ENCODE measurements at places on chromosomes 13 and 19.
A peak's percentile ranks its signal among the peaks of the same experiment; 100 is the strongest.

GRCh38 chr13:25112695-25113255 is 16.8 kb downstream of the PABPC3 start:
- DNase-seq, result no peak

DNA sequence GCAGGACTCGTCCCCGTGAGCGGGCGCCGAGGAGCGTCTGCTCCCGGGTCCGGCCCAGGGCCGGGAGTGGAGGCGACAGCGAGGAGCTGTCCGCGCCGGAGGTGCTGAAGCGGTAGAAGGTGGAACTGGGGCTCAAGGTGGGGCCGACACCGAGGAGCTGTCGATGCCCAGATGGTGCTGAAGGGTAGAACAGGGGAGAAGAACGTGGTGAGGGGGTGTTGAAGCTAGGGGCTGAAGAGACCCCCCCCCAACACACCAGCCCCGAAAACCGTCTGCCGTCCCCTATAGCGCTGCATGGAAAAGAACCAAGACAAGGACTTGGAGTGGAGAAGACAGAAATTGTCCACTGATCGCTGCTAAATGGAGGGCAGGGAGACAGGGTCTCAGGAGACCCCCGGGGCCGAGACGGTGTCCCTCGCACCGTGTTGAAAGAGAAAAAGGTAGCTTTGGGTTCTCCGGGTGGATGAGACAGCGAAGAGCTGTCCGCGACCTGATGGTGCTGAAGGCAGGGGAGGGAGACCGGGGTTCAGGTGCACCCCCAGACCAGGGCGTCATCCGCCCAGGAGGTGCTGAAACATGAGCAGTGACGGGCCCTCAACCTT is 7.1 kb upstream of the PDE4C start:
- DNase-seq, result peak; percentile 80

GRCh38 chr13:44620057-44620456 is 43.9 kb upstream of the TSC22D1 start:
- no peak for DNase-seq

DNA sequence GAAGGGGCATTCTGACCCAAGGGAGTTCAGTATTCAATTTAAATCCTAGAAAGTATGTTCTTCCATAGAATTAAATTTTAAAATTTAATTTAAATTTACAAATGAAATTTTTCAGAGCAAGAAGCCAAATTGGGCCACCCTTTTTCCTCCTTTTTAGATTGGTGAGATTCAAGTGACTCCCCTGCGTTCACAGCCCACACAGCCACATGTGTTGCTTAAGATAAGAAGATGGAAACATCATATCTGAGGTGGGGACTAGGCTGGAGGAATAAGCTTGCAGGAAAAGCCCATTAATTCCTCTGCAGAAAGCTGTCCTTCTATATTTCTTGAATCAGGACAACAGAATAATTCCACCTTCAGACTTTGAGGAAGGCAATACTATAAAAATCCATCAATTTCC is 392.7 kb upstream of the ZNF507 start:
- no peak for DNase-seq

DNA sequence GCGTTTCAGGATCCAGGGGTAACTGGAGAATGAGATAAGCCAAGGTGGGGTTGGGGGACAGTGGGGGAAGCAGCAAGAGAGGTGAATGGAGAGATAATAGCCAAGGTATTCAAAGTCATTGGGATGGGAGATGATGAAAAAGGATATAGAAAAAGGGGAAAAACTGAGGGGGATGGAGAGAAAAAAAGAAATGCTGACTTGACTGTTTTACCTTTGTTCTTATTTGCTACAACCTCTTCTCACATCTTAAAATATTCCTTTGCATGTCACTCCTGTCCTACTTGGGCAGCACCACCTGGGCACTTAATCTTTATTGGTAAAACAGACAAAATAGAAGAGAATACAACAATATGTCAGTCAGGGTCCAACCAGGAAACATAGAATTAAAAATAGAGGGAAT is 56.0 kb upstream of the FNDC3A start:
- DNase-seq, result no peak

- no peak for DNase-seq
Measured at GRCh38 chr13:40251343-40252032, 415.0 kb downstream of the FOXO1 start.

DNA sequence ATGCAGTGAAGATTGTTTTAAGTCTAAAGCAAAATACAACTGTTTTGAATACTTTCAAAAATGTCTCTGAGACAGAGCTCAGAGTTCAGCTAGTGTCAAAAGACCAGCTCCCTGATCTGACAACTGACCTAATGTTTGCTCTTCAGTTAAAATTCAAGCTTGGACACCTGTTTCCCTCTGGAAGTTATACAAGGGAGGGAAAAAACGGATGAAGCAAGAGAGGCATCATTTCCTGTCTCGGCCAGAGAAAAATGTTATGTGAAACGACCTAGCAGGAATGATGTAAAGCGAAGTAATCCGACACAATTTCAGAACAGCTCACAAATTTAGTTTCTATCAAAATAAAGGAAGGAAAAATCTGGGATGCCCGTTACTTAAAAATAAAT is 59.4 kb downstream of the ZAR1L start:
- no peak for DNase-seq

GRCh38 chr19:47661611-47662010 is 51.6 kb upstream of the EHD2 start:
- DNase-seq, result no peak

GRCh38 chr19:2977746-2978138 is 378 bp downstream of the TLE6 start:
- DNase-seq, result no peak

DNA sequence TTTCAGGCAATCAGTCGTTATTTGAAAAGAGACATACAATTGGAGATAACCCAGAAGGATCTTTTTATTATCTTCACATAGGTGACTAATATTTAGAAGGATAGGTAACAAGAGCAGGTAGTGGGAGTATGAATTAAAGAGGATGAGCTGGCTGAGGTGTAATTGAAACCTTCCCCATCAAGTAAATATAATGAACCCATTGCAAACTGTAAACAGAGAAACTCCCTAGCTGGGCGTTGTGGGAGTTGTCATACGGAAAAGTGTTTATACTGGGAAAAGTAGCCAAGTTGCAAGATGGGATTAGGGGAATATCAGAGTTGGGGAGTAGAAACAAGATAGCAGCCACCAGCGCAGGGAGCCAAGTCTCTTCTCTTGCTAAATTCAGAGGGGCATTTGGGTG is 448.4 kb downstream of the COG6 start:
- DNase-seq, result no peak

DNA sequence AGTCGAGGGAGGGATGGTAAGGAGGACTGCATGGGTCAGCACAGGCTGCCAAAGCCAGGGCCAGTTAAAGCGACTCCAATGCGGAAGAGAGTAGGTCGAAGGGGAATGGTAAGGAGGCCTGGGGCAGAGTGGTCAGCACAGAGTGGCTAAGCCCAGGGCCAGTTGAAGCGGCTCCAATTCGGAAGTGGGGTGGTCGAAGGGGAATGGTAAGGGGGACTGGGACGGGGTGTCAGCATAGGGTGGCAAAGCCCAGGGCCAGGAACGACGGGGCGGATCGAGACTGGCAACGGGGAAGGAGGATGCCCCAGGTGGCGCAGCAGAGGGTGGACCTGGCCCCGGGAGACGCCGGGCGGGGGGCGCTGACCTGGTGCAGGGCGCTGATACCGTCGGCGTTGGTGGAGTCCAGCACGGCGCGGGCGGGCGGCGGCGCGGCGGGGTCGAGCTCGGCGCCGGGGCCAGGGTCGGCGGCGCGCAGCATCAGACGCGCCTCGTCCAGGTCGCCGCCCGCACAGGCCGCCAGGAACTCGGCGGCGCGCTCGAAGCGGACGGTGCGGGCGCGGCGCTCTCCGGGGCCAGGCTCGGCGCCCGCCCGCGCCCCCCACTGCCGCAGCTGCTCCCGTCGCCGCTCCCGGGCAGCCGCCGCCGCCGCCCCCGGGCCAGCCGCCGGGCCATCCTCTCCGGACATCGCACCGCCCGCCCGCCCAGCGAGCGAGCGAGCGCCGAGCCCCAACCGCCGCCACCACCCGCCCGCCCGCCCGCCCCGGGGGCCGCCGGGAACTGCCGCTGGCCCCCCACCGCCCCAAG is at the start of gene PPP1R12C:
Gene PPP1R12C, minus strand, starts transcription at position 779 of the 804 bp plus-strand sequence. Its CDS starts 94 bp downstream, at position 685.
- DNase-seq, result peak; percentile 37

DNA sequence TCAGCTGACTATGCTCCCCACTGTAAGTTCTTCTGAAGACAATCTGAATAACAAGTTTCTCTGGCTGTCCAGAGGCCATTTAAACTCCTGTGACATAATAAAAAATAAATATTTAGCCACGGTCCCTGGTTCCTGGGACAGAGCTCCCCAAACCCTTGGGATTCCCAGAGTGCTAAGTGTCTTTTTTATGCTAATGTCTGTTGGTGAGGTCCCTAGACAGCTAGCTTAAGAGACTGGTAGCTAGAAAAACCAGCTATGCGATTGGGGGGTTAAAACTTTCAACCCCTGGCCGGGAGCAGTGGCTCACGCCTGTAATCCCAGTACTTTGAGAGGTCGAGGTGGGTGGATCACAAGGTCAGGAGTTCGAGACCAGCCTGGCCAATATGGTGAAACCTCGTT is 5.9 kb downstream of the EPSTI1 start:
- no peak for DNase-seq

- peak; percentile 75 for DNase-seq
Measured at GRCh38 chr19:34041925-34042521, 130.3 kb upstream of the LSM14A start.

- DNase-seq, result no peak
Measured at GRCh38 chr13:33174931-33175330, 110.6 kb downstream of the STARD13 start.

DNA sequence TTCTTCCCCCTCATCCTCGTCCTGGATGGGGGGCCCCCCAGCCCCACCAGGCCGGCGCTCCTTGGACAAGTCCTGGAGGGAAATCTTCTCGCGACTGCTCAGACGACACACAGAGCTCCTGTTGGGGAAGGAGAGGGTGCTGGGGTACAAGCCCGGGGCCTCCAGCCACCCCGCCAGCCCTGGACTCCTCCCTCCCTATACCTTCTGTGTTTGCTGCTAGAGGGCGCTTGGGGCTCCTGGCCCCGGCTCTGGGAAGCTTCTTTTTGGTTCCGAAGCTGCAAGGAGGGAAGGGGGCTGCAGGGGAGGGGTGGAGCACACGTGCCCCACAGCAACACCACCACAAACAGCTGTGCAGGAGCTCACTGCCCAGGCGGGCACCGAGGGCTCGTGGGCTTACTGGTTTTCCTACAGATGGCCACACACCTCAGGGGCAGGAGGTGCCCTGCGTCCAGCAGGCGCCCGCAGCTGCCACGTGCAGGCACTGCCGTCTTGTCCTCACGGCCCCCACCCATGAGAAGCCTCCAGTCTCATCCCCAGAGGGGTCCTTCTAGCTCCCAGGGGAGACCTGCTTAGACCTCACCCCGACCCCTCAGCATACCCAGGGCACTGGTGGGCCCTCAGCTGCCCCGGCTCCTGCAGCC is 20.5 kb downstream of the EPS8L1 start:
- DNase-seq, result no peak

DNA sequence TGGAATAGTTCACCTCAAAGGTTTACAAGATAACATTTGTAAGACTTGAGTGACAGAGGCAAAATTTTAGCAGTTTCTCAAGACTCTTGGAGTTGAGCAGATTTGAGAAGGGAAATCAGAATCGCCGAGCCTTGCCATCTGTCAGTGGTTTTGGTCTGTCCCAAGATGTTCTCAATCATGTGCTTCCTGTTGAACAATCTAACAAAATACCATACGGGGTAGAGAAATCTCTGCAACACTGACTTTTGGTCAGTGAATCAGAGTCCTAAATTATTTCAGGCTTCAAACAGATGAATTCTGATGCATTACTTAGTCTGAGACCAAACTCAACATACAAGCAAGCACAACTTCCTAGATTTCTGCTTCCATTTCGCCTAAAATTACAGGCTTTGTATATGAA is 3.8 kb downstream of the KCTD12 start:
- no peak for DNase-seq

DNA sequence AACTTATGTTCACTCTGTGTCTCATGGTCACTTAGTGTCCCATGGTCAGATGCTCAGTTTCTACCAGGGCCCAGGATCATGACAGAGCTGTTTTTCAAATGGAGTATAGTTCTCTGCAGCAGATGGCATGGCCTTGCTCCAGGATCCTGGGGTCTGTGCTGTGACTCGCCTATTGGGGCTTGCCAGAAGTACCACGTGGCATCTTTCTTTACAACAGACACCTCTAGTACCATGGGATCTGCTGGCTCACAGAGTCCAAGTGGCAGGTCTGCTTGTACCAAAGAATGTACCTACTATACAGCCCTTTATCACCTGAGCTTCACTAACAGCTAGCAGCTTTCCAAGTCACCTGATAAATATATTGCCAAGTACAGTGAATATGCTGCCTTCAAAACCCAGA is 6.0 kb upstream of the RNF6 start:
- DNase-seq, result no peak

GRCh38 chr13:111661776-111662175 is 341.3 kb downstream of the TEX29 start:
- DNase-seq, result no peak

- no peak for DNase-seq
Measured at GRCh38 chr19:19031891-19032290, 1.4 kb downstream of the SUGP2 start.

DNA sequence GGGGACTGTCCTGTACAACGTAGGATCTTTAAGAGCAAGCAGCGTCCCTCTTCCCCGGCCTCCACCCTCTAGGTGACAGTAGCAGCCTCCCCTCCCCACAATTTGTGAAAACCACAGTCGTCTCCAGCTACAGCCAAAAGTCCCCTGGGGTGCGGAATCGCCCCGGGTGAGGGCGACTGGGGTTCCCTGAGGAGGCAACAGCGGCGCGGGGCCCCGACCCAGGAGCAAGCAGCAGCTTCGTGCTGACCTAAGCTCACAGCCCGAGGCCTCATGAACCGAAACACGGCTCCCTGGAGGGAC is 322 bp downstream of the ZNF558 start:
- no peak for DNase-seq

DNA sequence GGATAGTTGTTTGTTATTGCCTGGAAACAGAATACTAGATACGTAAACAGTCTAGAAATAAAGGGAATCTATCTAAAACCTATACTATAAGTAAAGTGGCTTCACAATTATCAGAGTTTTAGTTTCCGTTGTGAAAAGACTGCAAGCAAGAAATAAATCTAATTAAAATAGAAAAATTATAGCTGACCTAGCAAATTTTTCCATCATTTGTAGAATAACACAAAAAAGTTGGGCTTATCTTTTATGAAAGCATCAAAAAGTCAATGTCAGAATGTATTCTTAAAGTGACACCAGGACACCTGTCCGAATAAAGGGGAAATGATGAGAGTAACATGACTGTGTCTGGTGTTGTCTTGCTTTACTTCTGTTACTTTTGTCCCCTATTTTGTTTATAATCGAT is 1248.9 kb upstream of the MIR17HG start:
- DNase-seq, result no peak
